ENCODE measurements at places on chromosomes 5 and 9.

- DNase-seq, result no peak
These were observed 284.5 kb downstream of the SPOCK1 start for GRCh38 chr5:137214446-137215189.

DNA sequence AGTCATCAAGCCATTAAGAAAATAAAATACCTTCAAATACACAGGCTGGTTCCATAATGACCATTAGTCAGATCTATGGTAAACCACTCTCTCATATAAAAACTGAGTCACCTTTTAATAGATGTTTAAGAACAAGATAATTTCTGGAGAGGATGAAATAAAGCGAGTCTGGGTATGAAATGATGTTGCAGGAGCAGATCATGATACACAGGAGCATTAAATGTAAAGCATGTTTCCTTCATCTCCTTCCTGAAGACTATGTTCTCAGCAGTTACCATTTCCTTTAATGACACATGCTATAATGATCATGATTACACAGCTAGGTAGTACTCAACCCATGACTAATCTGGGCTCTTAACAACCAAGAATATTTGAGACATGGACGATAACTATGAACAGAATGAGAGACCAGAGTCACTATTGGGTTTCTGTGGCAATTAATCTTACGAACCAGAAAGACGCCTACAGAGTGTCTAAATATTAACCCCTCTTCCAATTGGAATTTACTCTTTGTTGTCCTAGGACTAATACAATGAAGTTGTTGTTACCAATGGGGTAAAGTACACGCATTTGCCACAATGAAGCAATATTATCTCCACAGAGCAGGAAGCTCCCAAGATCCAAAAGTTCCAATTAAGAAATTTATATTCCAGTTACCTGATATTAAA, 105.6 kb downstream of the NR6A1 start:
- DNase-seq, result no peak

- DNase-seq, result peak; percentile 57
These were observed 53.0 kb downstream of the NUP214 start for GRCh38 chr9:131178382-131178781.

- no peak for DNase-seq
These were observed 72.4 kb downstream of the KIAA0825 start for GRCh38 chr5:94545870-94546625.

GRCh38 chr9:91212596-91213243, 149.0 kb downstream of the AUH start:
- DNase-seq, result no peak

- DNase-seq, result no peak
These were observed 994 bp downstream of the IRGM start for GRCh38 chr5:150847334-150847695.

DNA sequence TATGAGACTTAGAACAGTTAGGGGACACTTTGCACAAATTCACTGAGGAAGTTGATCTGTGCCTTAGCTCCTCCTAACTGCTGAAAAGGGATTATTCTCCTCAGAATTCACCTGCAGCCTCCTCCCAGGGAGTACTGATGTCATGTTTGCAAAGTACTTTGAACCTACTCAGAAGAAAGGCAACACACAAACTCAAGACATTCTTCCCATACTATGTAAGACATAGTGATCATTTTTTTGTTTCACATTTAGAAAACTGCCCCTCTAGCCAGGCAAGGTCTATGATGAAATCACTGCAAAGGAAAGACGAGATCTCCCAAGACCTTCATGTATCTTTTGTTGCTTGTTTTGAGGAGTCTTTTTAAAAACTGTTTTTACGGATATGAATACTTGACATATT, 10.6 kb upstream of the VLDLR start:
- DNase-seq, result no peak

GRCh38 chr5:180875860-180876426, 14.9 kb upstream of the ZFP62 start:
- no peak for DNase-seq

- DNase-seq, result peak; percentile 4
These were observed 1.7 kb upstream of the SLIT3 start for GRCh38 chr5:169302491-169303118.

GRCh38 chr5:4576161-4576748, 563.9 kb upstream of the ADAMTS16 start:
- no peak for DNase-seq

- no peak for DNase-seq
These were observed 39.8 kb downstream of the LNPEP start for GRCh38 chr5:96975656-96976055.

Measured in stimulated activated CD8-positive, alpha-beta memory T cell treated with anti-CD3 and anti-CD28 coated beads, Interleukin-12 subunit alpha, Interleukin-12 subunit beta, amount 100 ng/mL, for 1 hour (primary cell).